ENCODE measurements at places on chromosomes 11 and 22. TPM values are rescaled to one million over a fixed set of nuclear protein-coding genes. Genes with fewer than 3 reads are reported as not detected.

DNA sequence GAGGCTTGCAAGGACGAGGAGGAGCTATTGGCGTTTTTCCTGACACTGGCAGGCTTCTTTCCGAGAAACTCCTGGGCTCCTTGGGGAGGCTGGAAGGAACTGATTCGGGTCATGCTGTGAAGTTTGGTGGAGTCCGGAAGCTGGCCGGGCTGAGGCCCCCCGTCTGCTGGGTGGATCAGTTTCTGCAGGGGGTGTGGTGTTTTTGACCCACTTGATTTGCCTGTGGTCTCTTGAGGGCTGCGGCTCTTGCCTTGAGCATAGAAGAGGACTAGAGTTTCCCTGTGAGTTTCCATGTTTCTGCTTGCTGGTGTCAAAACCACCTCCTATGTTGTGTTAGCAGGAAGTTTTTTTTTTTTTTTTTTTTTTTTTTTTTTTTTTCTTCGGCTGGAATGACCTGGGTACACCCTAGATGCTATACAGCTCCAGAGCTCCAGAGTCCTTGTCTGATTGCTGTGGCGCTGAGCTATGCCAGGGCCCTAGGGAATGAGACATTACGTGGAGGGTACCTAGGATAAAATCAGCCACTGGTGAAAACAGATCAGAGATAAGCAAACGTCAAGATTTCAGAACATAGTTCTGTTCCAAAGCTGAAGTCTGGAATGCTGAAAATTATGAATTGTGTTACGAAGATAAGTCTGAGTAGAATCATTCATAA lies 728 bp downstream of the TBC1D22A start:
- H3K4me1 ChIP-seq, result peaks cover 77% of the 10 kb centered on the region
- no peaks in the 10 kb centered on the region for H3K36me3 ChIP-seq
- H3K27ac ChIP-seq, result peak overlapping the region; percentile 96
- DNase-seq, result peak; percentile 67
- H3K27me3 ChIP-seq, result no peaks in the 10 kb centered on the region

The CDC42BPG gene
- 1.1 TPM for total RNA-seq

DNA sequence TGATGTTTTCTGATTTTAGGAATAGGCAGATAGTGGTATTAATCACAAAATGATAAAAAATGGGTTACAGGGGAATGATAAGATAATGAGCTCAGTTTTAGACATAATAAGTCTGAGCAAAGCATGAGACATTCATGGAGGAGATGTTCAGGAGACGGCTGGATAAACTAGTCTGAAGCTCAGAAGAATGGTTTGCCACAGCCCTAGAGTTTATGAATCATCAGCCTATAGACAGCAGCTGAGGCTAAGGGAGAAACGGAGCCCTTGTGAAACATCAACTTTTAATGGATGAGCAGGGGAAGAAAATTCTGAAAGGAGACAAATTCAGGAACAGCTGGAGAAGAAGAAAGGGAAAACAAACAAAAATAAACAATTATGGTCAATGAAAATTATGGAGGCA lies 87.2 kb downstream of the RELT start:
- peaks cover 74% of the 10 kb centered on the region for H3K4me1 ChIP-seq
- no peaks in the 10 kb centered on the region for H3K27me3 ChIP-seq
- no peak for DNase-seq
- H3K36me3 ChIP-seq, result no peaks in the 10 kb centered on the region
- H3K4me3 ChIP-seq, result no peak overlapping the region

GRCh38 chr22:39482768-39483167 lies 19.3 kb upstream of the MIEF1 start:
- H3K27ac ChIP-seq, result no peak overlapping the region
- no peaks in the 10 kb centered on the region for H3K27me3 ChIP-seq
- peaks cover under 1% of the 10 kb centered on the region for H3K36me3 ChIP-seq
- H3K4me3 ChIP-seq, result no peak overlapping the region
- peaks cover 22% of the 10 kb centered on the region for H3K4me1 ChIP-seq

GRCh38 chr11:22539821-22540256 lies 85.8 kb downstream of the FANCF start:
- no peaks in the 10 kb centered on the region for H3K4me1 ChIP-seq
- no peak overlapping the region for H3K27ac ChIP-seq
- no peaks in the 10 kb centered on the region for H3K36me3 ChIP-seq
- no peaks in the 10 kb centered on the region for H3K27me3 ChIP-seq

The CARD16 gene
- total RNA-seq, result 8.3 TPM

GRCh38 chr22:31080848-31081649 lies at the start of gene SMTN:
Gene SMTN (plus strand): TSS chr22:31081318. CDS start chr22:31083259, 1,941 bp downstream.
- peak within 1 kb of the TSS; percentile 95 for H3K27ac ChIP-seq
- H3K36me3 ChIP-seq, result peaks cover 12% of the 10 kb centered on the region
- peak within 1 kb of the TSS; percentile 89 for H3K4me3 ChIP-seq
- H3K27me3 ChIP-seq, result no peaks in the 10 kb centered on the region
- DNase-seq, result peak; percentile 93

- H3K27ac ChIP-seq, result no peak overlapping the region
- H3K27me3 ChIP-seq, result no peaks in the 10 kb centered on the region
- peaks cover 30% of the 10 kb centered on the region for H3K4me1 ChIP-seq
- no peak overlapping the region for H3K4me3 ChIP-seq
- DNase-seq, result no peak
Observed at GRCh38 chr11:111627591-111627990, 25.3 kb downstream of the SIK2 start.

- no peaks in the 10 kb centered on the region for H3K36me3 ChIP-seq
- no peak overlapping the region for H3K4me3 ChIP-seq
- DNase-seq, result no peak
Observed at GRCh38 chr11:106378513-106379179, 301.2 kb downstream of the AASDHPPT start.

The C11orf65 gene
- total RNA-seq, result 0.36 TPM

DNA sequence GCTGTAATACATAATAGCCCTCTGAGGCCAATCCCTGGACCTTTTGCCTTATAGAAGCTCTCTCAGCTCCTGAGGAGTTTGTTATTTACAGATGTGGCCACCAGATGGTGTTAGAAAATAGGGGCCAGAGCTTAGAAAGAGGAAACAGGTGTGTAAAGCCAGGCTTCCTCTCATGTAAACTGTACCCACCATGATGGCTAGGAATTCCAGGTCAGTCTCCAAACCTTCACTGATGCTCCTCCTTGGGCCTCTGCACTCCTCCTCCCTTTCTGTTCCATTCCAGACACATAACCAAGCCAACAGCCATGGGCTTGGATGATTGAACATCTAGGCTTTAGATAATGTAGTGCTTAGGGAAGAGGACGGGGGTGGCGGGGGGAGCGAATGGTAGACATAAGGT lies 39.7 kb downstream of the USP35 start:
- H3K4me1 ChIP-seq, result peaks cover 49% of the 10 kb centered on the region
- peaks cover 27% of the 10 kb centered on the region for H3K36me3 ChIP-seq
- no peaks in the 10 kb centered on the region for H3K27me3 ChIP-seq

- H3K4me3 ChIP-seq, result no peak overlapping the region
- DNase-seq, result no peak
- H3K27me3 ChIP-seq, result no peaks in the 10 kb centered on the region
- no peak overlapping the region for H3K27ac ChIP-seq
- H3K4me1 ChIP-seq, result no peaks in the 10 kb centered on the region
Observed at GRCh38 chr11:105861225-105861624, 160.8 kb downstream of the MSANTD4 start.

The KCNJ1 gene
- total RNA-seq, result not detected

The SMIM35 gene
- not detected for total RNA-seq

DNA sequence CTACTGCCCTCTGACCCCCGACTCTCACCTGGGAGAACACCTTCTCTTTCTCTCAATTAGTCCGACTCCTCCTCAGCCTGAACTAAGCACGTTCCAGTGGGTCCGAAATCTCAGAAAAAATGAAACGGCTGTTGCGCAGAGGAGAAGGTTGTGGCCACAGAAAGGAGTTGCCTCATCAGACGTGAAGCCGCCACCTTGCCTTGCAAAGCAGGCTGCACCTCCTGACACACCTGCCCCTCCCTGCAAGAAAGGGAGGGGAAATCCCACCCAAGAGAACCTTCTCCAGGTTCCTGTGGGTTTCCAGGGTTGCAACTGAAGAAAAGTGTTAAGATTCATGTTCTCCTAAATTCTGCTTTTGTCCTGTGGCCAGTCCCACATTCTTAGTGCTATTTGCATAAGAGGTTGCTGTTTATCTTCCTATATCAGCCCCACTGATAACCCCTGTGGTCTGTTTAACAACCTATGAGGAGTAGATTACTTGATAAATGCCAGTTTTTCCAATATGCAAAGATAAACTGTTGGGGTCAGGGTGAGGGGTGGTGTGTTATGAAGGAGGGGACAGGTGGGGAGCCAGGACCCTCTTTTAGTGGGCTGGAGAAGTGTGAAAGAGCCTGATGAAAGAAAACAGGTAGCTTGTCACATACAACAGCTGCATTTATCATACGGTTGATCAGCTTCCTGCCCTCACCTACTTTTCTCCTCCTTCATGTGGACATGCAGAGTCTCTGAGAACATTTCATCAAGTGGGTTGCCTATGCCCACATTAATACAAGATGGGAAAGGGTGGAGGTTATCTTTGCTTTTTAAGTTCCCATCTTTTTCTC lies 18.2 kb downstream of the ZBTB16 start:
- no peaks in the 10 kb centered on the region for H3K27me3 ChIP-seq
- peak overlapping the region; percentile 30 for H3K4me3 ChIP-seq
- peaks cover 52% of the 10 kb centered on the region for H3K36me3 ChIP-seq

The NOX4 gene
- total RNA-seq, result 3.5 TPM

DNA sequence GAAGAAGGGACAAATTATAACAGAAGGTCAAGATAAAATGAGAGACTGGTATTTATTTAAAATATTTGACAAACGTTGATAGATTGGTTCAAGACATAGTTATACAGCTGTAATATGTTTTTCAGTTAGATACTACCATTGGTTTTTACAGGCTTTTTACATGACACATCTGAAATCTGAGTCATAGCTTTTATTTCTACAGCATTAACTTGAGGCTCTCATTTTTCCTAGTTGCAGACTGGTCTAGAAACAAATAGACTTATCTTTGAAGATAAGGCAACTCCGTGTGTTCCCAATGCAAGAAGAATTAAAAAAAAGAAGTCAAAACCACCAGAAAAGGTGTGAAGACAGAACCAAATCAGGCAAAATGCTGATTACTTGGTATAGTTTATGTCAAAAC lies 31.3 kb downstream of the CEP57 start:
- DNase-seq, result no peak
- no peak overlapping the region for H3K4me3 ChIP-seq
- no peak overlapping the region for H3K27ac ChIP-seq
- peaks cover 54% of the 10 kb centered on the region for H3K36me3 ChIP-seq
- H3K27me3 ChIP-seq, result no peaks in the 10 kb centered on the region

The CECR2 gene
- total RNA-seq, result 3.1 TPM

DNA sequence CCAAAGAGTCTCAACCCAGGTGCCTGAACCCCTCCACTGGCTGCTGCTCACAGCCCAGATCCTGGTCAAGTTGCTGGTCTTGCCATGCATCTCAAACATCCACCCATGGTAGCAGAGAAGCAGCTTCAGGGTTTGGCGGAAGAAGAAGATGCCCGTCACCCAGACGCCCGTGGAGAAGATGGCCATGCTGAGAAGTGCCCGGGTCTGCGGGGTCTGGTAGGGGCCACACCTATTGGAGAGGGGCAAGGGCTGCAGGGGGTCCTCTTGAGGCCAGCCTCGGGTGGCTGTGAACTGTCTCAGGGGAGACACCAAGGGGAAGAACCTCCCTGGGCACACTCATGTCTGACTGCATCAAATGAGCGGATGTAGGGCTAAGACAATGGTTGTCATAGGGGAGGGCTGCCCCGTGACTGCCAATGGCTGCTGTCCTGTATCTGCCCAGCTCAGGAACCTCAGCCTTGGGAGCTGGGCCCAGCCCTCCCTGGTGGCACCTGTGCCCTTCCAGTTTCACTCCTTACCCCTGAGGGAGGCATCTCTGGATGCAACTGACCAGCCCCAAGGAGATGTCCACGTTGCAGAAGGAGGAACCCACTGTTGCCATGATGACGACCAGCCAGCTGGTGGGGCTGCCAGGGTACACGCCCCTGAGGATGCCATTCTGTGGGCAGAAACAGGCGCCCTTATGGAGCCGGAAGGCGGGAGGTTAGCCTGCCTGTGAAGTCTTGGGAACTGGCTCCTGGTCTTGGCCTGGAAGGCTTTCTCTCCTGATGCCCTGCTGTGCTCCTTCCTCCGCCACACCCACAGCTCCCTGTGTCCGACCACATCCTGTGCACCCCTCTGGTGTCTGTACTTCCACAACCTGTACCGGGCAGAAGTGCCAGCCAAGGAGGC lies 1.2 kb downstream of the CPT1B start:
- H3K36me3 ChIP-seq, result peaks cover 52% of the 10 kb centered on the region
- H3K4me3 ChIP-seq, result peak overlapping the region; percentile 73
- H3K27ac ChIP-seq, result peak overlapping the region; percentile 99
- DNase-seq, result no peak

DNA sequence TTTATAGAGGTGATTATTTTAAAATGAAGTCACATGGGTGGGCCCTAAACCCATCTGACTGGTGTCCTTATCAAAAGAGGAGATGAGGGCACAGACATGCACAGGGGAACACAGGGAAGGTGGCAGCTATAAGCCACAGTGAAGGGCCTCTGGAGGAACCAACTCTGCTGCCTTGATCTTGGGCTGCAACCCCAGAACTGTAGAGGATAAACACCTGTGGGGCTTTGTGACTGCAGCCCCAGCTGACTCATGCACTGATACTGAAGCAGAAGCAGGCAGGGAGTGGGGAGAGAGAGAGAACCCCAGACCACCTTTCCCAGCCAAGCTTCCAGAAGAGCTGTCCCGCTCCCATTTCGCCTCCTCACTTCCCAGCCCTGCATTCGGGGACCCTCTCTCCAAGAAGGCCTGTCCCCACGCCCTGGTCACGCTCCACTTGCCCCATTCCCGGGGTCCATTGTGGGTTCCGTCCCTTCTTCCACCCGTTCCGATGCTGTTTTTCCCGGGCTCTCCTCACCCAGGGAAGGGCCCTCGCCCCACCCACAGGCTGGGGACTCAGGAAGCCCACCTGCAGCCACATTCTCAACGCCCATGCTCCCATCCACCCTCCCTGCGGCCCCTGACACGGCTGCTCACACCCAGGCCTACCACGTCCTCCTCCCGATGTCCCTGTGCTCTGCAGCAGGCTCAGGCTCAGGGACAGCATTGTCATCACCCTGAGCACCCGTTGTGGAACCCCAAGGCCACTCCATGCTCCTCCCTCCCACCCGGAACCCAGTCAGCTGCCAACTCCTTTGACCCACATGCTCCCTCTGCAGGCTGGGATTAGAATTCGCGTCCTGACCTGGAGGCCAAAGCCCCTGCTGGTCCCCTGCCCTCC lies 90.8 kb upstream of the SHANK2 start:
- no peak overlapping the region for H3K4me3 ChIP-seq
- peaks cover 98% of the 10 kb centered on the region for H3K27me3 ChIP-seq
- no peaks in the 10 kb centered on the region for H3K4me1 ChIP-seq

GRCh38 chr22:45314054-45314721 lies 4.5 kb downstream of the FAM118A start:
- H3K27me3 ChIP-seq, result no peaks in the 10 kb centered on the region
- H3K4me3 ChIP-seq, result no peak overlapping the region
- H3K27ac ChIP-seq, result peak overlapping the region; percentile 13
- no peaks in the 10 kb centered on the region for H3K36me3 ChIP-seq
- peaks cover 70% of the 10 kb centered on the region for H3K4me1 ChIP-seq

The C11orf98 gene
- total RNA-seq, result 31.1 TPM

GRCh38 chr11:13949876-13950275 lies 12.6 kb upstream of the SPON1 start:
- H3K4me3 ChIP-seq, result no peak overlapping the region
- no peaks in the 10 kb centered on the region for H3K4me1 ChIP-seq
- peaks cover 61% of the 10 kb centered on the region for H3K27me3 ChIP-seq
- no peaks in the 10 kb centered on the region for H3K36me3 ChIP-seq
- H3K27ac ChIP-seq, result no peak overlapping the region

GRCh38 chr11:112179601-112180000 lies 4.3 kb downstream of the BCO2 start:
- H3K27ac ChIP-seq, result peak overlapping the region; percentile 86
- H3K27me3 ChIP-seq, result no peaks in the 10 kb centered on the region
- H3K4me3 ChIP-seq, result peak overlapping the region; percentile 65
- H3K36me3 ChIP-seq, result peaks cover 6% of the 10 kb centered on the region
